ENCODE measurements at places on chromosomes 3 and 15.

DNA sequence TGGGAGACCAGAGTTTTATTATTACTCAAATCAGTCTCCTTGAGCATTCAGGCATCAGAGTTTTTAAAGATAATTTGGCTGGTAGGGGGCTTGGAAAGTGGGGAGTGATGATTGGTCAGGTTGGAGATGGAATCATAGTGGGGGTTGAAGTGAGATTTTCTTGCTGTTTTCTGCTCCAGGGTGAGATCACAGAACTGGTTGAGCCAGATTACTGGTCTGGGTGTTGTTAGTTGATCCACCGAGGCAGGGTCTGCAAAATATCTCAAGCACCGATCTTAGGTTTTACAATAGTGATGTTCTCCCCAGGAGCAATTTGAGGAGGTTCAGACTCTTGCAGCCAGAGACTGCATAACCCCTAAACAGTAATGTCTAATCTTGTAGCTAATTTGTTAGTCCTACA, 141.0 kb downstream of the OTOL1 start:
- no peak for DNase-seq

DNA sequence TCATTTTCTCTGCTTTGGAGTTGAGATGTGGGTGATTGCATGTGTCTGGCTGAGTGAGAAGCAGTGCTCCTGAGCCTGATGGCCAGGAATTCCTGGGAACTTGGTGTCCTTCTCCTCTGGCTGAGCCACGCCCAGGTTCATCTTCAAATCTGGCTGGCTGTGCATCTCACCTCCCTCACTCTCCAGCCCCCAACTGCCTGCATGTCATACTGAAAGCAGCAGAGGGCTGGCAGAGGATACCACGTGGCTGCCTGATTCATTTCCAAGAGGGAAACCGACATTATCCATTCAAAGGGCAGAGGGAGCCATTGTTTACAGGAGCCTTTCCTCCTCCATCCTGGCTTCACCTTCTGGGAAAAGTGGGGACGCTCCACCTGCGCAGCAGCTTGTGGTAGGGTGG, 57.4 kb downstream of the ABHD5 start:
- DNase-seq: no peak

DNA sequence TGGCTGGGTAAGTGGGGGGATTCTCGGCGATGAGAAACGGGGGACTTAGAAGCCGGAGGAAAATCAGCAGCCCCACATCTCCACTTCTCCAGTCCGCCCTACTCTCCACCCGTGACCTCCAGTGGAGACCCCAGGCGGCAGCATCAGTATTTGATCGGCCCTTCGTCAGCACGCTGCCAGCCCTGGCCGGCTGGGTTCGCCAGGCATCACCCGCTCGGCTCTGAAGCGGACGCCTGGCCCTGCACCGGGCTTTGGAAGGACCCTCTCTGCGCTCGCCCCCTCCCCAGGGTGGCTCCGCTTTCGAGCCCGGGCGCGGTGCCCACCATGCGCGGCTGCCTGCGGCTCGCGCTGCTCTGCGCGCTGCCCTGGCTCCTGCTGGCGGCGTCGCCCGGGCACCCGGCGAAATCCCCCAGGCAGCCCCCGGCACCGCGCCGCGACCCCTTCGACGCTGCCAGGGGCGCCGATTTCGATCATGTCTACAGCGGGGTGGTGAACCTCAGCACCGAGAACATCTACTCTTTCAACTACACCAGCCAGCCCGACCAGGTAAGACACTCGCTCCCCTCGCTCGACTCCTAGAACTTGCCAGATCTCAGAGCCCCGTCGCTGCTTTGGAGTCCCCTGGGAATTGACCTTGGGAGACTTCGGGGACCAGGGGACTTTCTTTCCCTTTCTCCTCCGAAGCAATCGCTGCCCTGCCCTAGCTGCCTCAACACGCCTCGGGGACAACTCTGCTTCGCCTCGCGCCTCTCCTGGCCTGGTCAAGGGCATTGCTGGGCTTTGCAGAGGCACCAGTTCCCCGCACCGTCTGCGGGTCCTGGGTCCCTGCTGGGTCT, 561 bp downstream of the SIDT1 start:
- peak; percentile 18 for DNase-seq

DNA sequence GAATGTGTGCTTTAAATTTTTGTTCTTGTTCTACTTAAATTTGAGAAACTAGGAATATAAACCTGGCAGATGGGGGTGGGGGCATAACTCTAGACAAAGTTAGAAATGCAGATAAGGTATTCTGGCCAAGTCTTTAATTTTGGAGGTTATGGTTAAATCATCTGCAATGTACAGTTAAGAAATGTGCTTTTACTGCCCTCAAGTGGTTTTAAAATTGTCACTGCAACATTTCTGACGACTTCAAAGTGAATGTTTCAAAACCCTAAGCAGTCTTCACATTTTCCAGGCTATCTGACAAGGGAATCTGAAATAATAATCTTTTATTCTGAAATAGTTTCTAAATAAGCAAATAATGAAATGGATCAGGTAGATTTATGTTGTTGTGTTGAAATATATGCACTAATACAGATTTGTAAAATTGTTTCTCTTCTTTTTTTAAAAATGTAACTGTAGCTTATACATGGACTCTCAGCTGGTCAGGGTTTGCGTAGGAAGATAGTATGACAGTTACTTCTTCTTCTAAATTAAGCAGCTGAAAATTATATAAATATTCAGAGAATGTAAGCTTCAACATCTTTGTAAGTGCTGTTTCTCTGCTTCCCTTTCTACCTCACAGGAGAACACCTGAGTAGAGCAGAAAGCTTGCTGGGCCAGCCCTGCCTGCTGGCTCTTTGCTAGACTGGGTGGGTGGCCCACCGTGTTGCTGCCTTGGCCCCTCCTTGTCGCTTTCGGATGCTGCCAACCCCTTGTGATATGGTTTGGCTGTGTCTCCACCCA, 45.0 kb downstream of the SUCNR1 start:
- no peak for DNase-seq

DNA sequence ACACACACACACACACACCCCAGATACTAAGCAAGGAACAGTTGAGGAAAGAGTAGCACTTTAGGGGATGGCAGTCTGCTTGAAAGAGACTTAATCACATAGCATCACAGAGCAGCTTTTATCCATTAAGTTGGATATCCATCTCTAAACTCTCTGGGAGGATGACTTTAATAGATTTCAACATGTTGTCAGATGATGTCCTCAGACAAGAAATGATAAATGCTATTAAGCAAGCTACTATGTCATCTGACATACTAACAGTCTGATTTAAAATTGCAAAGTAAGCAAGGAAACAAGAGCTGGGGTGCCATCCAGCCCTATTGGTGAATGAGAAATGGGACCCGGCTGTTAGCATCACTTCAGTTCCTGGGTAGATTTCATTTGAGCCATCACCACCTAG, 136.9 kb downstream of the PLCL2 start:
- no peak for DNase-seq

- no peak for DNase-seq
Measured at GRCh38 chr3:70742081-70742480, 429.6 kb upstream of the MDFIC2 start.

- DNase-seq: no peak
Measured at GRCh38 chr3:15645740-15646501, 44.4 kb downstream of the BTD start.

DNA sequence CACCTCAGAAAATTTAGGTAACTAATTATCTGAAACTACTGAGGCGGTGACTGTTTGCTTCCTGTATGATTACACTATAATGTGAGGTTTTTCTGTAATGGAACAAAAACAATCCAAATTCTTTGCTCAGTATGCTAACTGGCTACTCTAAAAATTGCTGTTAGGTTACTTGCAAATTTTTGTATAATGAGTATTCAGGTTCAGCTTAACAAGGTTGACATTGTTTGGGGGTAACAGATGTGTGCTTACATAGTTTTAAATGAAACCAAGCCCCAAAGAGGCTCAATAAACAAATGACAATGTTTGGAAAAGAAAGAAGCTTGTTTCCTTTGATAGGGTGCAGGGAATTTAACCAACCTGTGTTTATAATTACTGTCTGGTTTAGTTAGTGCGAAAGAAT, 414.5 kb upstream of the MDFIC2 start:
- no peak for DNase-seq

DNA sequence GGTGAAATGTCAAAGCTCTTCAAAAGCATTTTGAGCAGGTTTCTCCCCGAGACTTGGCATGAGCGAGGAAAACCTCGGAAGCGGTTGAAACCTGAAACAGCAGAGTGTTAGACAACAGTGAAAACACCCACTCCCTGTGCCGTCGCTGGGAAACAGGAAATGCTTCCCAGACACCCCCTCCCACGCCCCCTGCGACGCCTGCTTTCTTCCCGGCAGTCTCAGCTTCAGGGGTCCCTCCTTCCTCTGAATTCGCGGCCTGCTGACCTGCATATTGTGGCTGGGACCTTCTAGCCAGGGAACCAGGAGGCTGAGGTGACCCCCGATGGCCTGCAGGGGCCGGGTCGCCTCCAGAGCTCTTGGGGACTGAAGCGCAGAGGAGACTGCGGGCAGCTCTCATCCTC, 250.6 kb upstream of the LYSMD4 start:
- DNase-seq: no peak

DNA sequence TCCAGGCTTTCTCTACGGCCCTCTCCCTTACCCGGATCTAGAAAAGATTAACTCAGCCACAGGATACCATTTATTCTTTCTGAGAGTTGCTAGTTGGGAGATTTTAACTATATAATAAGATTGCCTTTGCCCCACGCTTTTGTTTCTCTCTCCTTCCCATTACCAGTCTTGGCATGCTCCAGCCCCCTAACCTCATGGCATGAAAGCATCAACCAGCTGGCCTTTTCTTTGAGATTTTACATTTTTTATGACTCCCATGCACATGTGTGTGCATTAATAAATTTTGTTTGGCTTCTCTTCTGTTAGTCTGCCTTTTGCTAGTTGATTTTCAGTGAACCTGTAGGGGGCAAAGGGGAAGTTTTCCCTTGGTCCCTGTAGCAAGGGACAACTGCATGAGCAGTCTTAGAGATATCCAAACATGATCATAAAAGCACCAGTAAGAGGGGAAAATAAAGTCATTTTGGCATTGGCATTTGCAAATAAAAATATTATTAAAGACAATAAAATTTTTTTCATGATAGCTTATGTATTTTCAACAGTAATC, 73.6 kb downstream of the OXSM start:
- DNase-seq: no peak

GRCh38 chr3:3578718-3579117, 220.5 kb upstream of the LRRN1 start:
- no peak for DNase-seq

DNA sequence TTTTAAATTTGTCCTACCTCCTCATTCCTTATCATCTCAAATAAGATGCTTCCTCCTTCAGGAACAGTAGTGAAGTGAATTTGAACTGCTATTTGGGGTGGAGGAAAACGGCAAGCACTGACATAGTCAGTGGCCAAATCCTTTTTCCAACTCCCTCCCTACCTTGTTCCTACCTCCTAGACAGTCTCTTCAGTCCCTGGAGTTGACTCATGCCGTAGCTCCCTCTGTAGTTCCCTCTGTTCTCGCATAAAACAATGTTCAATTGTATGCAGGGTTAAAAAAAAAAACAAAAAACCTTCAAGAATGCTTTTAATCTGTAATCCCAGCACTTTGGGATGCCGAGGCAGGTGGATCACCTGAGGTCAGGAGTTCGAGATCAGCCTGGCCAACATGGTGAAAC, 1.4 kb downstream of the UBR1 start:
- no peak for DNase-seq

DNA sequence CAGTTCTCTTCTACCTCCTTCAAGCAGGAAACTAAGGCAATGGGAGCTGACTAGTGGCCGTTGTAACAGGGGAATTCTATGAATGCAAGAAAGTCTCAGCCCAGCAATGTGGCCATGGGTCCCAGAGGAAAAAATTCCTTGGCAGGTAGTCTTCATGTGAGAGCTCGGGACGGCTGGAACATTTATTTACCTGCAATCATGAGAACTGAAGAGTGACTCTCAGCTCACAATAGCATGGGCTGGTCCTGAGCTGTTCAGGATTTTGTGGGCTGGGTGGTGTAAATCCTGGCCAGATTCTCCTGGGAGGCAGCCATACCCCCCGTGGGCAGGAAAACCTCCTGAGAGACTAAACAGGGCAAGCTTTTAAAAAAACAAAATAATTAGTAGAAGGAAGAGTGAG, 330.3 kb upstream of the CTNNB1 start:
- DNase-seq: no peak

GRCh38 chr15:64698823-64699222, 76.6 kb downstream of the RBPMS2 start:
- DNase-seq: no peak

DNA sequence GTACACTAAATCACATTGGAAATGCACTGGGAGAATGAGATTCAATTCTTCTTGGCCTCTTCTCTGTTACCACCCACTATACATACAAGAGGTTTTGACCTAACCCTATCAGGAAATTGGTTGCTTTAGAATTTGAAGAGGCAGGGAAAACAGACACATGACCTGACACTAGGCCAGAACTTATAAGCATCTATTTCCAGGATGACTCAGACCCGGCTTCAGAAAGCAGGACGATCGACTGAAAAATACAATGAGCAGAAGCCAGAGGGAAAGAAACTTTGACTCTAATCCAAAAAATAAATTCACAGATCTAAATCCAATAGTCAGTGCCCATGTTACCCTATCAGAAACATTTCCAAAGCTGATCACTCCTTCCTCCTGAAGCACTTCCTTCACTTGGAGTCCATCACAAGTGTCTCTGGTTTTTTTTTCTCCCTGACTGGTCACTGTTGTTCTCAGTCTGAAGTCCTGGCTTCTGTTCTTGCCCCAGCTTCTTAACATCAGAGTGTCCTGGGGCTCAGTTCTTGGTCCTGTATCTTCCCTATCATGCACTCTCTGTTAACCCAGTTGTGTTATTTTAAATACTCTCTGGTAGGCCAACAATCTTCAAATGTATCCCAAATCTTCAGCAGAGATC, 133.6 kb downstream of the P2RY1 start:
- DNase-seq: no peak

All from stimulated activated CD8-positive, alpha-beta memory T cell treated with anti-CD3 and anti-CD28 coated beads, Interleukin-4, amount 100 ng/mL, for 1 hour (primary cell).